Fibroblast of gingiva (primary cell): ENCODE measurements at places on chromosomes 12 and 14.
A peak's percentile ranks its signal among the peaks of the same experiment; 100 is the strongest.

- DNase-seq = peak; percentile 82
Measured at GRCh38 chr12:94074216-94074979, 74.0 kb upstream of the PLXNC1 start.

DNA sequence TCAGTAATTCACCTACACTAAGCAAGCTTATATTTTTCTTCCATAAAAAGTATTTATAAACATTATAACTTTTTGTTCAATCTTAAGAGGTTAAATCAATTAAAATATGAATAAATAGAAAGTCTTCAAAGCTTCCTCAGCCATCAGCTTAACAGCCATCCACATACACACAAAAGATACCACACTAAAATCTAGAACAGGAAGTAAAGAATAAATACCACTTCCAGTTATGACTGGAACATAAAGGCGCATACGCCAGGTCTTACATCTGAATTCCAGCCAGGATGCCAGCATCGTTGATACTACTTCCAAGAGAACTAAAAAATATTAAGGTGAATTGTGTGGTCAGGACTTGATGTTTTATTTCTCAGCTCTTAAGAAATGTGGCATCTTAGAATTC, 17.0 kb downstream of the SIX1 start:
- no peak for DNase-seq

DNA sequence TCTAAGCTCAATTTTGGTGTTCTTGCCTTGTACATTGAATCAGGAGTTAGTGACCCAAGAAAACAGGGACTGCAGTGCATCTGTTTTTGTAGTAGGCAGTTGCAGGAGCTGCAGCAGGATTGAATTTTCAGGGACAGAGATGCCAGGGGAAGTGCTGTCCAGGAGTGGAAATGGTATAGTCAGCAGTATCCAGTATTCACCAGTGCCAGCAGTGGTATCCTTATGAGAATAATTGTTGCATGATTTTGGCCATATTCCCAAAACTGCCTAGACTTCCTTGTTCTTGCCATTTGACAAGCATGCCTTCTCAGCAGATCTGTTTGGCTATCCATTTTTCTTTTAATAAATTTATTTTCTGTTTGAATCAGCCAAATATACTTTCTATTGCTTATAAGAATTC, 18.6 kb upstream of the ABCD2 start:
- peak; percentile 16 for DNase-seq

DNA sequence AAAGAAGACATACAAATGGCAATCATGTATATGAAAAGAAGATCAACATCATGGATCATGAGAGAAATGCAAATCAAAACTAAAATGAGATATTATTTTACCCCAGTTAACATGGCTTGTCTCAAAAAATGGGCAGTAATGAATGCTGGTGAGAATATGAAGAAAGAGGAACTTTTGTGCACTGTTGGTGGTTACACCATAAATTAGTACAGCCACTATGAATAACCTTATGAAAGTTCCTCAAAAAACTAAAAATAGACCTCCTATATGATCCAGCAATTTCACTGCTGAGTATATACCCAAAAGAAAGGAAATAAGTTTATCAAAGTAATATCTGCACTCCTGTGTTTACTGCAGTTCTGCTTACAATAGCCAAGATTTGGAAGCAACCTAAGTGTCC, 151.7 kb downstream of the PDZRN4 start:
- DNase-seq = no peak

GRCh38 chr12:99195474-99195873, 452.1 kb upstream of the GARIN6 start:
- no peak for DNase-seq

GRCh38 chr12:148676-149416, 65.1 kb downstream of the SLC6A12 start:
- no peak for DNase-seq

- no peak for DNase-seq
Measured at GRCh38 chr12:10067942-10068341, 30.8 kb downstream of the CLEC1A start.
